ENCODE measurements at places on chromosomes 12 and 14.
A peak's percentile ranks its signal among the peaks of the same experiment; 100 is the strongest.

- DNase-seq = no peak
Measured at GRCh38 chr12:1608713-1609119, 14.3 kb upstream of the FBXL14 start.

GRCh38 chr12:96822641-96823040 lies 84.4 kb upstream of the NEDD1 start:
- DNase-seq = no peak

GRCh38 chr14:53450871-53451270 lies 297.7 kb upstream of the DDHD1 start:
- no peak for DNase-seq

DNA sequence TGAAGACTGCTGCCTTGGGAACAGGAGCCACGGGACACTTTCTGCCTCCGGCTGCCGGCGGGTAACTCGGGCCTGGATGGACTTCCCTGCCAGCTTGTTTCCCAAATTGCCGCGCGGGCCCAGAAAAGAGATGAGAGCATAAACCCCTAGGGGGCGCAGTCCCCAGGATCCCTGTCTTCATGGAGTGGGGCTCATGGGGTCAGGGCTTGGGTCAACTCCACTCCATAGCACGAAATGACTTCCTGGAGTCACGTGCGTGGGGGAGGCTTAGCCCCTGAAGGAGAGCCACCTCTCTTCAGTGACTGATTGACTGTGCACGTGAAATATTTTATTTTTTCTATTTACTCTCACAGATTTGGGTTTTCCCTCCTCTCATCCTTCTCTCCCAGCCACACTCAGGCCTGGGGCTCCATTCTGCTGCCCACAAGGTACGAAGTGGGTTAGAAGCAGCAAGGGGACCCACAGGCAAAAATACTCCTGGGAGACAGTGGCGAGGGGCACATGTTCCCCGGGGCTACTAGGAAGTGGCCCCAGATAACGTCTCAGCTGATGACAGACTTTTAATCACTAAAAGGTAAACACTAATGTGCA lies 10.0 kb downstream of the PGF start:
- peak; percentile 28 for DNase-seq

Data from thyroid gland (tissue), 4 donors.